ENCODE measurements at places on chromosomes 1 and 21. TPM values are rescaled to one million over a fixed set of nuclear protein-coding genes. Genes with fewer than 3 reads are reported as not detected.

The DMBX1 gene
- polyA plus RNA-seq: not detected

The SASS6 gene
- polyA plus RNA-seq: 9.4 TPM

The CD84 gene
- polyA plus RNA-seq: 0.85 TPM

The ARHGAP30 gene
- polyA plus RNA-seq: 2.2 TPM

The ITLN2 gene
- polyA plus RNA-seq: not detected

The SERINC2 gene
- 41.1 TPM for polyA plus RNA-seq

The RXRG gene
- 1.4 TPM for polyA plus RNA-seq

The AQP10 gene
- polyA plus RNA-seq: not detected

The F5 gene
- polyA plus RNA-seq: 1.6 TPM

The FAAH gene
- polyA plus RNA-seq: 24.1 TPM

The FBXO2 gene
- 0.86 TPM for polyA plus RNA-seq

The S100A5 gene
- polyA plus RNA-seq: 0.72 TPM

The NFASC gene
- polyA plus RNA-seq: 13.5 TPM

The DNAH14 gene
- 17.4 TPM for polyA plus RNA-seq

The FCN3 gene
- polyA plus RNA-seq: 0.85 TPM

The OMA1 gene
- 37.4 TPM for polyA plus RNA-seq

The PRMT6 gene
- 44.2 TPM for polyA plus RNA-seq

GRCh38 chr1:234481771-234482170 is 2.8 kb upstream of the TARBP1 start:
- no peak for DNase-seq

GRCh38 chr1:186864296-186864695 is 35.5 kb downstream of the PLA2G4A start:
- no peak for DNase-seq

DNA sequence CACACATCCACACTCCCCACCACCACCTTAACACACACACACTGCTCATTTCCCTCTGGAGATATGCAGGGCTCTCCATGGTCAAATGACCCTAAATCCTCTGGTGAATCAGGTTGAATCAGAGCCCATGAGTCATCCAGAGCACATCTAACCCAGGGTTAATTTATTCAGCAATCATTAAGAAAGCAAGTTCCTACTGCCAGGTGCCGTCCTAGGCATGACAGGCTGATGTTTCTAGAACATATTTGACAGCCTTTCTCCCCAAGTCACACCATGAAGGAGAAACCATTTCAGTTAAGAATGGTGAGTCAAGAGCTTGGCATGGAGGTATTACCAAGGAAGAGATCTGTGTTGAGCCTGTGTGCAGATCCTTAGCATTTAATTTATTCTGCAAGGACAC is 194.3 kb upstream of the CAMK1G start:
- DNase-seq: no peak

- DNase-seq: no peak
Measured at GRCh38 chr1:46489638-46490405, at the start of gene DMBX1. Gene DMBX1 (plus strand): TSS chr1:46489836. CDS start chr1:46507011, 17,175 bp downstream.

GRCh38 chr1:58971629-58972140 is 187.8 kb upstream of the JUN start:
- DNase-seq: no peak

DNA sequence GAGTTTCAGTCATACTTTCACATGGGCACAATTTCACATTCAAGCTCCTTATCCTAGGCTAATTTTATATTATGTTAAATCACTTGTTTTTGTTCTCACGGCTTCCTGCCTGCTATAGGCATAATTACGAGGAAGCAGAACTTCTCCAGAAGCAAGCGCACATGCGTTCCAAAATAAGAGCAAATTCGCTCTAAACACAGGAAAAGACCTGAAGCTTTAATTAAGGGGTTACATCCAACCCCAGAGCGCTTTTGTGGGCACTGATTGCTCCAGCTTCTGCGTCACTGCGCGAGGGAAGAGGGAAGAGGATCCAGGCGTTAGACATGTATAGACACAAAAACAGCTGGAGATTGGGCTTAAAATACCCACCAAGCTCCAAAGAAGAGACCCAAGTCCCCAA is at the start of gene CORT:
Gene CORT (plus strand): TSS at position 281 of the 400 bp plus-strand sequence. CDS start 193 bp downstream, outside the sequence.
- no peak for DNase-seq

- no peak for DNase-seq
Measured at GRCh38 chr1:218755128-218755527, 410.0 kb downstream of the TGFB2 start.

DNA sequence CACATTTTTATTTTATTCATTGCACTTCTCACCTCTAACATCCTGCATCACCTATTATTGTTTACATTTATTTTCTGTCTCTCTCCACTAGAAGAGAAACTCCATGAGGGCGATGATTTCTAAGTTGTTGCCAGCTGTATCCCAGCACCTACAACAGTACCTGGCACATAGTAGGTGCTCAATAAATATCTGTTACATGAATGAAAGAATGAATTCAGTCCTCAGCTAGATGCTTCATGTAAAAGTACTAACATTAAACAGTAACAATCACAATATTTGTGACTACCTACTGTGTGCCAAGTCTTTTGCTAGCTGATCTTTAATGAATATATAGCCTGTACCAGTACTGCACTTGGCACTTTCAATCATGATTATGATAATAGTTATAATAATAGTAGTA is 3.0 kb downstream of the TAS1R2 start:
- DNase-seq: no peak

DNA sequence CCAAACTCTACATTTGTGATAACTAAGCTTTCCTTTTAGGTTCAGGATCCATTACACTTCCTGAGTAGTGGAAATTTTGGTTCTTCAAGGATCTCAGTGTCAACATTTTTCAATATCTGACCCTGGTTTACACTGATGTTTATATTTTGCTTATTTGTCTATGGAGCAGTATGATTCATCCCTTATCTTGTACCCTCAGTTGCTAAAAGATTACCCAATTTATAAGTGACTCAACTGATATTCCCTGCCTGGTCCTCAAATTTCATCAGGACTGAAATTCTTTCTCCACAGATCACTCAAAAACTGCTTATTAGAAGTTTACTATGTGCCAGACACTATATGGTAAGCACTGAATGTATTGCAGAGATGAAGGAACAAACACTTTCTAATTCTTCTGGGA is 139.1 kb upstream of the CHRM3 start:
- no peak for DNase-seq

DNA sequence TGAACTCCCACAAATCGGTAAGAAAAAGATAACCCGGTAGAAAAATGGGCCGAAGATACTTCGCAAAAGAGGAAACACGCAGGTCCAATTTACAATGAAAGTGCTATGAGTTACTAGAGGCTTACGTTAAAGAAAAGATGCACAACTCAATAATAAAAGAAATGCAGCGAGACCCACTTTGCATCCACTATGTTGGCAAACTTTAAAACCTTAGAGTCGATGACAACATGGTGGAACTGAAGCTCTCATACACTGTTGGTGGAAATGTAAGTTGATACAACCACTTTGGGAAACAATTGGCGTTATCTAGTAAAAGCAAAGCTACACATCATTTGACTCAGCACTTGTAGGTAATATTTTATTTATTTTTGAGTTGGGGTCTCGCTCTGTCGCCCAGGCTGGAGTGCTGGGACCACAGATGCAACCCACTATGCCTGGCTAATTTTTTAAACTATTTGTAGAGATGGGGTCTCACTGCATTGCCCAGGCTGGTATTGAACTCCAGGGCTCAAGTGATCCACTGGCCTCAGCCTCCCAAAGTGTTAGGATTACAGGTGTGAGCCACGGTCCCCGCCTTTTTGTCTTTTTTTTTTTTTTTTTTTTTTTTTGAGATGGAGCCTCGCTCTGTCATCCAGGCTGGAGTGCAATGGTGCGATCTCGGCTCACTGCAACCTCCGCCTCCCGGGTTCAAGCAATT is 696 bp upstream of the GPATCH3 start:
- DNase-seq: no peak

DNA sequence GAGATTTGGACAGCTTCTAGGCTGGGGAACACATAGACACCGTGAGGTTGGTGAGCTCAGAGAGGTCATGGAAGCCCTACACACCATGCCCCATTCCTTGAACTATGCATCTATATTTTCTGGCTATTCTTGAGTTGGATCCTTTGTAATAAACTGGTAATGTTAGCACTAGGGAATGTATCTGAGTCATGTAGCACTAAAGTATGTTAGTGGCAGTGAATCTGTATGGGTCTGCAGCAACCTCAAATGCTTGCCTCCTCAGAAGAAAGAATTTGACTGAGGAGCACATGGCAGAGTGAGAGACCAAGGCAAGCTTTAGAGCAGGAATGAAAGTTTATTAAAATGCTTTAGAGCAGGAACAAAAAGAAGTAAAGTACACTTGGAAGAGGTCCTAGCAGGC is 43.7 kb upstream of the LRRC7 start:
- no peak for DNase-seq

GRCh38 chr1:234553240-234554188 is 56.5 kb downstream of the IRF2BP2 start:
- no peak for DNase-seq

DNA sequence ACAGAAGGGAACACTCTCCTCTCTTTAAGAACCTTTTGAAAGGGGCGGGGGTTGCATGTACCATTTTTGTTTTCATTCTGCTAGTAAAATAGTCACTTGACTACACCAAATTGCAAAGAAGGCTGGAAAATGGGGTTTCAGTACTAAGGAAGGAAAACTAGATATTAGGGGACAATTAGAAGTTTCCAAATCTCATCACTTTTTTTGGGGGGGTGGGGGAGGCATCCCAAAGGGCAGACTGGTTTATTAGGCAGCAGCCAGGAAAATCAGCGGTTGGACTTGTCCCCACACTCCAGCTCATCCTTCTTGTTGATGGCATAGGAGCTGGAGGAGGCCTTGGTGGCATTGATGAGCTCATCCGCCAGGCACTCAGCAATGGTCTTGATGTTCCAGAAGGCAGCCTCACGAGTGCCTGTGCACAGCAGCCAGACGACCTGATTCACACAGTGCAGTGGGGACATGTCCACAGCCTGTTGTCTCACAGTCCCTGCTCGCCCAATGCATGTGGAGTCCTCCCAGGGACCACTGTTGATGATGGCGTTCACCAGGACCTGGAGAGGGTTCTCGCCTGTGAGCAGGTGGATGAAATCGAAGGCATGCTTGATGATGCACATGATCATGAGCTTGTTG is 1.7 kb upstream of the TMEM50B start:
- no peak for DNase-seq

- DNase-seq: peak; percentile 32
Measured at GRCh38 chr21:43611598-43612369, 47.5 kb downstream of the HSF2BP start.

GRCh38 chr21:41373763-41374162 is 11.9 kb downstream of the MX2 start:
- DNase-seq: no peak

GRCh38 chr1:112001436-112001835 is 12.0 kb upstream of the KCND3 start:
- no peak for DNase-seq

- DNase-seq: no peak
Measured at GRCh38 chr1:218591966-218592365, 246.8 kb downstream of the TGFB2 start.

DNA sequence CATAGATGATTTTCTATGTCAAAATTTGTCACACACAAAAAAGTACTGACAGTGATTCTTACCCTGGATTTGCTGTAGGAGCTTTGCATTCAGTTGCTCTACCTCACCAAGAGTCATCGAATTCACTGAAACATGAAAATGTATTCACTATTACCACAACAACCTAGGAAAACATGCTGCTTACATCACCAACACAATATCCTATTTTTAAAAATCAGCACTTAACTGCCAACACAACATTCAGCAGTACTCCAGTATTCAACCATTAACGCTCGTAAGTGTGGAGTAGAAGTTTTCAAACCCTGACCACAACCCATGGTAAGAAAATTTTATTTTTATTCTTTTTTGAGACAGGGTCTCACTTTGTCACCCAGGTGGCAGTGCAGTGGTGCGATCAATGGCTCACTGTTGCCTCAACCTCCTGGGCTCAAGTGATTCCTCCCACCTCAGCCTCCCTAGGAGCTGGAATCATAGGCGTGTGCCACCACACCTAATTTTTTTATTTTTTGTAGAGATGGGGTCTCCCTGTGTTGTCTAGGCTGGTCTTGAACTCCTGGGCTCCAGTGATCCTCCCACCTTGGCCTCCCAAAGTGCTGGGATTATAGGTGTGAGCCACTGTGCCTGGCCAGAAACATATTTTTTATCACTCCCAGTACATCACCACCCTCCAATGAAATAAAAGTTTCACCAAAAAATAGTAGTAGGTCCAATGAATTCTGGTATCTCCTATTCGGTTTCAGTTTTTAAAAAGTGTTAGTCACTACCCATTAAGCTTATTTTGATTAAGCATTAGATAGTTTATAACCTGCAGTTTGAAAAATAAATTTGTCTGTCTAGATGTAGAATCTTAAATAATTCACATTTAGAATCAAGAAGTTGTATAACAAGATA is 23.8 kb downstream of the C21orf91 start:
- DNase-seq: no peak

DNA sequence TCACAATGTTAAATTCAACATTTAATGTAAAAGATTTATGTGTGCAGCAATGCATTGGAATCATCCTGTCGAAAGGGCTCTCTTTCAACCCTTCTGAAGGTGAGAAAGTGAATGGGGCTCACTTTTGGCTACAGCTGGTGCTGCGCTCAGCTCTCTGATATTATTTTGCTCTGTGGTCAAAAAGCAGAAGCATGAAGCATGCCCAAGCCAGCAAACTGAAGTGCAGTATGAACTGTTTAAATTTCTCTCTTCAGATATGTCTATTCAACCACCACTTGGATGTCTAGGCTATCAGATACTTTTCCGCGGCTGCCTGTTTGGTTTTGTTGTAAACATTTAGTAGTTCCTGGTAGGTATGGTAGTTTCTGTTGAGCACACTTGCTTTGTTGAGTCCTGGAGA is 216.9 kb upstream of the TMPRSS15 start:
- DNase-seq: no peak

GRCh38 chr1:208060215-208060869 is 149.4 kb upstream of the CD34 start:
- DNase-seq: no peak
